ENCODE measurements at places on chromosomes 5 and 9.

- DNase-seq: no peak
Measured at GRCh38 chr9:129513856-129514496, 106.9 kb downstream of the C9orf50 start.

- DNase-seq: no peak
Measured at GRCh38 chr9:95311961-95312360, 5.5 kb downstream of the FANCC start.

- no peak for DNase-seq
Measured at GRCh38 chr9:134553996-134554372, 87.6 kb upstream of the COL5A1 start.

DNA sequence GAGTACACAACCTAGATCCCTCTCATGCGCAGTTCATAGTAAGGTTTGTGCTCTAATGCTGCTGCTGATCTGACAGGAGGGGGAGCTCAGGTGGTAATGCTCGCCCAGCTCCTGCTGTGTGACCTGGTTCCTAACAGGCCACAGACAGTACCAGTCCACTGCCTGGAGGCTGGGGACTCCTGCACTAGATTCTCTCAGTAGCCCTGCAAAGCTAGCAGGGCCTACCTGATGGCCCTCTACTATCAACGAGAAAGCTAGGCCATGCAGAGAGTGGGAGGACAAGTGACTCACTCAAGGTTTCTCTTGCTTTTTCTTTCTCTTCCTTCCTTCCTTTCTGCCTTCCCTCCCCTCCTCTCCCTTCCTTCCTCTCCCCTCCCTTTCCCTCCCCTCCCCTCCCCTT lies 55.1 kb upstream of the TEX48 start:
- DNase-seq: no peak

- no peak for DNase-seq
Measured at GRCh38 chr5:148697180-148697808, 43.0 kb upstream of the HTR4 start.

DNA sequence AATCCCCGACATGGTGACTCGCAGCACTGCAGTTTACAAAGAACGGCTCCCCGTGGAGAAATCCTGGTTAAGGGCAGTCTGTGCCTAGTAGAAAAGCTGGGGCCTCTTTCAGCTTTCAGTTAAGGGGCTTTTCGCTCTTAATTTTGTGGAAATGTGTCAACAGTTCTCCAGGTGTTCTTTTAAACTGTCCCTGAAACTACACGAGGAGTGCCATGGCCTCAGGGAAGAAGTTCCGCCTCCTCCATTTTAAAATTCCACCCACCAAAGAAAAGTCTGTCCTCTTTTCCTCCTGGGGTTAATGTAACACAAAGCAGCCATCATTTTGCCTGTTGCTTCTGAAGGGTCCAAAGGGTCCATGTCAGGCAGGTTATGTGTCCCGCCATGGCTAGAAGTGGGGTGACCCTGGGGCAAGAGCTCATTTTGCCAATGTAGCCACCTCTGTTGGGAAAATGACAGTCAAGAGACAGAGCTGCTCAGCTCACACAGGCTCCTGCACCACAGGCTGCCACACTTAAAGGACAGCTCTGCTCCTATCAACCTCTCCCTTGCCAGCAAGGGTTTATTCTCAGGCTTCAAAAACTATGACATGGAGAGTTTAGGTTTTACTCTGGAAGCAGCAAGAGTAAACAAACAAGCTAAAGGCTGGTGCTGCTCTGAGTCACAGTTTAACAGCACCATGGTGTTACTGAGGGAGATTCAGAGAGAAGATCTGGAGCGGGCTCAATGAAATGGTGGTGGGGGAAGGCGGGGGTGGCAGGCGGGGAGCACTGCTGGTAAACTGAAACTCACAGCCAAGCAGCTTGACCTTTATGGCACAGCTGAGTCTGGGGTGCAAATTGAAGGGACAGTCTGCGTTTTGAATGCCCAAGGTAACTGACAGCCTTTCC lies 3.2 kb downstream of the WHRN start:
- peak; percentile 80 for DNase-seq

DNA sequence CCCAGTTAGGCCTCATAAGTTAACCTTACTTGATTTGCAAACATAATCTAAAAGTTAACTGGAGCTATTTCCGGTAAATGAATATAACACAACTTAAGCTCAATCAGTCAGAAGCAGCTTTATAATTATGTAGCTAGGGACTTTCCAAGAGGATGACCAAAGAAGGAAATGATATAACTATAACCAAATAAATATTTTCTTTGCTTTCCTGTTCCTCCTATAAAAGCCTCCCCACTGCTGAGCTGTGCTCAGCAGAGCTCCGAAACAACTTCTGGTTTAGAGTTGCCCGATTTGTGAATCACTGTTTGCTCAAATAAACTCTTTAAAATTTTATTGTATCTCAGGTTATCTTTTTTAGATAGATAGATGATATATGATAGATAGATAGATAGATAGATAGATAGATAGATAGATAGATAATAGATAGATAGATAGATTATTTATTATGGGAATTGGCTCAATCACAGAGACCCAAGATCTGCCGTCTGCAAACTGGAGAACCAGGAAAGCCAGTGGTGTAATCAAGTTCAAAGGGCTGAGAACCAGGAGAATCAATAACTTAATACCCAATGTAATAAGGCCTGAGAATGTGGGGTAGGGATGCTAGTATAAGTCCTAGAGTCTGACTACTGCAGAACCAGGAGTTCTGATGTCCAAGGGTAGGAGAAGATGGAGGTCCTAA lies 19.3 kb upstream of the TMEM161B start:
- no peak for DNase-seq

DNA sequence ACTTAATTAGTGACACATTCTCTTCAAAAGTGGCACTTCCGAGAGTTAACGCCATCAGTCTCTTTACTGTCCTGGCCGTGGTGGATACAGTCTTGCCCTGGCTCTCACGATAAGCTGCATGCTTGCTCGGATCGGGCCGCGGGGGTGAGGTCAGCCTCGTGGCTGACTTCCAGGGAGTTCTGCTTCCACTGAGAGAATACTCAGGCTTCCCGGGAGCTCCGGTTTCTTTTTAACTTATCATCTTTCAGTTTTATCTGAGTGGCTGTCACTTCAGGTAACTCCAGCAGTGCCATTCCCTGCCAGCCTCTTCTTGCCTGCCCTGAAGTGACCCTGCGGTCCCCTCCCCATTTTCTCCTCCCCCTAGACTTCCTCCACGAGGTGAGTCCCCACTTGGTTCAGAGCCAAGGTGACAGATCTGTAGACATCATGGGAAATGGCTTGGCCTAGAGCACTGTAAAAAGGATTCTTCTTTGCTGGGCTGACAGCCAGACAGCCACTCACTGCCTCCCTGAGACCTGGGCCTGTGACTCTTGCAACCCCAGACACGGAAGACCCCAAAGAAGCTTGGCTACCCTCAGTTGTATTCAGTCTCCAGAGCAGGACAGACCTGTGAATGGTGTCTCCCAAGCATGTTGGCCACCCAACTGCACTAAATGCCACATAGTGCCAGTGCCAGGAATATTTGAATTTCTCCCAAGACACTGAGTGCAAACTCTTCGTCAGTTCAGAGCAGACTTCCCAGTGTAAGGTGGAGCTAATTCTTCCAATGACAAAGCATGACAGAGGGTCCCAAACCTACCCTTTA lies 95.1 kb downstream of the DAPK1 start:
- DNase-seq: peak; percentile 64

GRCh38 chr5:69029292-69029691 lies 64.5 kb upstream of the SLC30A5 start:
- DNase-seq: no peak

DNA sequence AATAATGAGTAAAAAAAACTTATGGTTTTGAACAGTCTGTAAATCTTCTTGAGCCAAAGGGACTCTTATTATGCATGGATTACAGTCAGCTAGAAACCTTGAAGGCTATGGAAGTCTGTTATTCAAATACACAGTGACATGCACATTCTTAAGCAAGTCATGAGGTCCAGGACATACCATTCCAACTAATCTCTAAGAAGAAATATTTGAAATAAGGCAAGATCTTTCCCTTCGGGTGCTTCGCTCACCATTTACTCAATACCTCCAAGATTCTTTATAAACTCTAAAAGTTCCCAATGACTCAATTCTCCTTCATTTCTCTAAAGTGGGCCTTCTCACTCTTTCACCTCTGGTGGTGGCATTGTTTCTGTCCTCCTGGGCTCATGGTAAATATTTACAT lies 811.0 kb downstream of the NR2F1-AS1 start:
- no peak for DNase-seq

DNA sequence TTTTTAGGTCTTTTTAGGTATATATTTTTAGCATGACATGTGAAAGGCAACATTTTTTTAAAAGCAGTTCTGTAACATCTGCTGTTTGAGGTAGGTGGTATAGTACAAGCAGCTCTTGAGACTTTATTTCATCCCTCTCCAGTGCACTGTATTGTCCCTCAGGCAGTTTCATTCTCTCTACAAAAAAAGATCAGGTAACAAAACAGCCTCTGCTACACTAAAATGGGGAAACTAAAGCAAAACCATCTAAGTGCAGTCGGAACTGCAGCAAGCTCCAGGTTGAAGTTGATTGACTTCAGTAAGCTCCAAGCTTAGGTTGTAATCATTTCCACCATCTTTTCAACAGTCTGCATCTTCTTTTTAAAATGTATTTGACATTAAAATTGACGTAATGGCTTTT lies 195.6 kb downstream of the DEPDC1B start:
- no peak for DNase-seq

- DNase-seq: peak; percentile 95
Measured at GRCh38 chr9:78971540-78971939, 600.2 kb upstream of the TLE4 start.

- no peak for DNase-seq
Measured at GRCh38 chr9:18143073-18143745, 330.7 kb upstream of the ADAMTSL1 start.

DNA sequence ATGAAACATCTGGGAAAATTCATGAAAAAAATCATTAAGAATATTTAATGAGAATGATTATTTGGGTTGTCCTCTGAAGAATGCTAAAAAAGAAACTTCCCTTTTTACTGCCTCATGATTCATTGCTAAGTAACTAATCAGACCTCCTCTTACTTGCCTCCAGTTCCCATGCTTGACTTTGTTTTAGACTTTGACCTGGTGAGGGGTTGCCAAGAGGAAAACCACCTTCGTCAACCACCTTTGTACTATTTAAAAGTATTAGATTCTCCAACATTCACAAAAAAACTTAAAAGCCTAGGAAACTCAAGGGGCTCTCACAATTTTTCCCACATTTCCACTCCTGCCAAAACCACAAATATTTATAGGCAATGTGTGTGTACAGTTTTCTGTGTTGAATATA lies 115.2 kb upstream of the ST8SIA4 start:
- DNase-seq: no peak

GRCh38 chr5:73303148-73304079 lies 130.4 kb downstream of the TMEM174 start:
- no peak for DNase-seq

DNA sequence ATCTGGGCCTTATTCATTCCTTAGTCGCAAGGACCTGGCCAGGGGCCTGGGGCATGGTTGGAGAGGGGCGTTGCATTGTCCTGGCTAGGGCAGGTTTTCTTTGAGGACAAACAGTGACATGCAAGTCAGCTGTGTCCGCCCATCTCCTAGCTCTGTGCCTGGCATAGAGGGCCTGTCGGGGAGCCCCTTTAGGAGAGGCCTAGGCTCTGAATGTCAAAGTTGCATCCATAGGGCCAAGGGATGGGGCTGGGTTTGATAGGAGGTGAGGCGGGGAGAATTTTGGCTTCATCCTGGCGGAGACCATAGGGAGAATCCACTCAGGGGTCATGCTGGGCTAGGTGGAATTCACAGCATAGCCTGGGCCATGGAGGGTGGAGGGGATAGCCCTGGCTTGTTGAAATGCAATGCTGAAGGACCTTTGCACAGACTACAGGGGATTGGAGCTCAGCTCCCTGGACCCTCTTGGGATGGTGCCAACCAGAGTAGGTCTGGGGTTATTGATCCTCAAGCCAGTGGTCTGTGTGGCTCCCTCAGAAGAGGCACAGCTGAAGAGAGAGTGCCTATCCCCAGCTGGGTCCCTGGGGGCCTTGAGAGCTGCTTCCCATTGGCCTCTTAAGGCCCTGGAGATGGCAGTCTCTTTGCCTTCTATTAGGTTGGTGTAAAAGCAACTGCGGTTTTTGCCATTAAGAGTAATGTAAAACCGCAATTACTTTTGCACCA lies 104.0 kb downstream of the RGS3 start:
- no peak for DNase-seq

DNA sequence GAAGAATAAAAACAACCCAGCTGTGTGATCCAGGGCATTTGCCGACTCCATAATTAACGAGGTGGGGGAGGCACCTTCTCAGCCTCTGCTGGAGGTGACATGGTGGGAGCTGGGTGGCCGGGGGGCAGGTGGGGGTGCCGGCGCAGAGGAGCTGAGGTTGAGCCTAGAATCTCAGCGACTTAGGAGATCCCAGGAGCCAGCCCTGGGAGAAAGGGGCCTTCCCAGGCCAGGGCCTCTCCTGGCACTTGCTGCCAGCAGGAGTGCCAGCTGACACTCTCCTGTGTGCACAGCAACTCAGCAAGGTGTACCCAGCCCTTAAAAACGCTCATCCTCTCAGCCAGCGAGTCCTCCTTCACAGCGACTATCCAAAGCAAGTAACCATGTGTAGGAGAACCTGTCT lies 62.8 kb upstream of the FCN1 start:
- DNase-seq: no peak

GRCh38 chr5:110251366-110251765 lies 475.1 kb downstream of the TMEM232 start:
- DNase-seq: no peak

DNA sequence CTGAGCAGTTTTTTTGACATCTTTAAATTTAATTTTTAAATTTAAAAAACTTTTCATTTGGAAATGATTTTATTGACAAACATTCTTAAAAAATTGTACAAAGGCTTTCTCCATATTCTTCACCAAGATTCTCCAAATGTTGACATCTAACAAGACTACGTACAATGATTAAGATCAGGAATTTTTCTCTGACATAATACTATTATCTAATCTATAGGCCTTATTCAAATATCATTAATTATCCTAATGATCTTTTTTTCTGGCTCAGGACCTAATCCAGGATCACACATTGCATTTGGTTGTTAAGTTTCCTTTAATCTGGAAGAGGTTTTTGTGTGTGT lies 106.1 kb upstream of the OSMR start:
- no peak for DNase-seq

GRCh38 chr5:73496984-73497457 lies 1.2 kb upstream of the BTF3 start:
- DNase-seq: peak; percentile 67

Data from NCI-H1092 treated with DMSO at 0.1 percent for 48 hours (cell line).